Effector memory CD8-positive, alpha-beta T cell (primary cell): ENCODE measurements at places on chromosomes 6 and 20.

DNA sequence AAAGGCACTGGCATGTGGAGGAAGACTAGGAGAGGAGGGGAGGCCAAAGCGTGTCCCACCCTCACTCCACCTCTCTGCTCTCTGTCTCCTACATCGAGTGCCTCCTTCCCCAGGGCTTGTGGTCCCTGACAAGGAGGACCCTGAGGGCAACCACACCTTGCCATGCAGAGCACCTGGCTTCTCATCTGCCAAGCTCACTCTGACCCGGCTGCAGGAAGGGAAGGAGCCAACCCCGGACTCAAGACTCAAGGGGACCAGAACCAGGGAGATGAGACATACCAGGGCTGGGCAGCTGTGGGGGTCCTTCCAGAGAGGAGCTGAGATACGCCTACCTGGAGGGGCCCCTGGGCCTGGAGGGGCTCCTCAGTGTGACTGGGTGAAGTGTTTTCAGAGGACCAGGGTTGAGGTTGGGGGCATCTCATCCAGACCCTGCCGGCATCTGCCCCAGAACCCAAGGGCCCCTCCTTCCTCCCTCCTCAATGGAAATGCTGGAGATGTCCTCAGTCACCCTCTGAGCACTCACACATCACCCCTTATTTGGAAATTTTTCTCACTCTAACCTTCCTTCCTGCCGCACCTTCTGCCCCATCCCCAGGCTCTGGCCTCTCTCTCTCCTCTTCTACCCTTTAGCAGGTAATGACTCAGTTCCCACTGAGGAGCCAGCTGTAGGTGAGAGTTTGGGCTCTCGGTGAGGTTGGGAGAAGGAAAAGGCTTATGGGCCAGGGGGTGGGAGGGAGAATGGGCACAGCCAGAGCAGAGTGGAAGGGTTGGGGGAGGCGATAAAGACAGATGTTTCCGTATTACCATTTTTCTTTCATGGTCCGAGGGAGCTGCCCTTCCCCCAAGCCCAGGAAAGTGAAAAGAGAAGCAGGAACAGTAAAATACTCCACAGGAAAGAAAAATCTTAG lies 32.0 kb upstream of the POU5F1 start:
- no peak for DNase-seq

DNA sequence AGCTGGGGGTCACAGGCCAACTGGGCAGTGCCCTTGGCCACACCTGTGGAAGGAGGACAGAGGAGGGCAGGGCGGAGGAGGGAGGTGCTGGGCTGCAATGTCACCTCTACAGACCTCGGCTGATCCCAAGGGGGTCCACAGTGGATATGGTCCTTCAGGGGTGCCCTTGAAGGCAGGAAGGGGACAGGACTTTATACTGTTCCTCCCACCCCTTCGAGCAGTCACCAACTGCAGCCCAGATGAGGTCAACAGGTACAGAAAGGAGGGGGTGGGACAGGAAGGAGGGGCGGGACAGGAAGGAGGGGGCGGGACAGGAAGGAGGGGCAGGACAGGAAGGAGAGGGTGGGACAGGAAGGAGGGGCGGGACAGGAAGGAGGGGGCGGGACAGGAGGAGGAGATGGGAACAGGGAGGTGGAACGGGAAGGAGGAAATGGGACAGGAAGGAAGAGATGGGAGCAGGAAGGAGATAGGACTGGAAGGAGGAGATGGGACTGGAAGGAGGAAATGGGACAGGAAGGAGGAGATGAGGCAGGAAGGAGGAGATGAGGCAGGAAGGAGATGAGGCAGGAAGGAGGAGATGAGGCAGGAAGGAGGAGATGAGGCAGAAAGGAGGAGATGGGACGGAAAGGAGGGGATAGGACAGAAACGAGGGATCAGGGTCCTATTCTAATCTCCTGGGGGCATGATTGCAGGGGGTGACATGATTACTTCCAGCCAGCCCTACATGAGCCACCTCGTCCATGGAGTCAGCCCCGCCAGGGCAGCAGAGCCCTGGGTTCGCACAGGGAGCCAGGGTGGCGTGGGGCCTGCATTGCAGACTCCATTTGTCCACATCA lies 19.4 kb upstream of the MRGBP start:
- peak; percentile 27 for DNase-seq

DNA sequence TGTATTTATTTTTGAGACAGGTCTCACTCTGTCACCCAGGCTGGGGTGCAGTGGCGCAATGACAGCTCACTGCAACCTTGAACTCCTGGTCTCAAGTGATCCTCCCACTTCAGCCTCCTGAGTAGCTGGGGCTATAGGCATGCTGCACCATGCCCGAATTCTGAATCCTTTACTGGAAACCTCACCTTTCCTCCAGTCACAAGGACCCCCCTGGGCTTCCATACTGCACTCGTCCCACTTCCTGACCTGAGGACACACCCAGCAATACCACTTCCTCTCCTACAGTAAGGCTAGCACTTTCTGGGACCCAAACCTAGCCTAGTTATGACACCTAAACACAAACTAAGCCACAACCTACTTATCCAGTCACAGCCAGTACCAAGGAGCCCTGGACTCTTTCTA lies 68.2 kb downstream of the FAM217A start:
- DNase-seq, result no peak

DNA sequence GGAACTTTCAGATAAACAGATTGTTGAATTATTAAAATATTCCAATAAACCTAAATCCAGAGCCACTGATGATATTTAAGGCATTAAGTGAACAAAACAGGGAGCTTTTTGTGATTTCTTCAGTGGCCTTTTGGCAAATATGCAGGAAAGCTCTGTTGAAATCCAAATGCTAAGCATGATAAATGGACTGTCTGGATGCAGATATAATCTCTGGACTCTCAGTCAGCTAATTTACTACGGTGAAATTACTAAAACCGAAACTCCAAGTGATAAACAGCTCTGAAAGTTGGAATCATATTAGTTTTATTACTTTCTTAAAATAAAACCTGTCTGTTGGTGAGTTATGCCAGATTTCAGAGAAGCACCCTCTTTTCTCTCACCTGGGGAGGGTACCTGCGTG lies 120.3 kb downstream of the IMPG1 start:
- DNase-seq, result no peak

DNA sequence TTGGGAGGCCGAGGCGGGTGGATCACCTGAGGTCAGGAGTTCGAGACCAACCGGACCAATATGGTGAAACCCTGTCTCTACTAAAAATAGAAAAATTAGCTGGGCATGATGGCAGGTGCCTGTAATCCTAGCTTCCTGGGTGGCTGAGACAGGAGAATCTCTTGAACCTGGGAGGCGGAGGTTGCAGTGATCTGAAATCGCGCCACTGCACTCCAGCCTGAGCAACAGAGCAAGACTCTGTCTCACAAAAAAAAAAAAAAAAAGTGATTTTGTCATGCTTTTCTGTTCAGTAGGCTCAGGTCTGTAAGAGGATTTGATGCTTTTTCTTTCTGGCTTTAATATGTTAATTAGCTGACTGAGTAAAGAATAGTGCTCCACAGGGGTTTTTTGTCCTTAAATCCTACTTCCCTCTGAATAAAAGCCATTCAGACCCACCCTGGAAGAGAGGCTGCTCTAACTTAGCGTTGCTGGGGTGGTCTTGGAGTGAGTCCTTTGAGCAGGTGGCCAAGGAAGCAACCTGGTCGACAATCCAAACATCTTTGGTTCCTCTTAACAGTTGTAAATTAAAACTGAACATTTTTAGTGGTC lies 19.0 kb downstream of the MCM8 start:
- DNase-seq, result no peak

DNA sequence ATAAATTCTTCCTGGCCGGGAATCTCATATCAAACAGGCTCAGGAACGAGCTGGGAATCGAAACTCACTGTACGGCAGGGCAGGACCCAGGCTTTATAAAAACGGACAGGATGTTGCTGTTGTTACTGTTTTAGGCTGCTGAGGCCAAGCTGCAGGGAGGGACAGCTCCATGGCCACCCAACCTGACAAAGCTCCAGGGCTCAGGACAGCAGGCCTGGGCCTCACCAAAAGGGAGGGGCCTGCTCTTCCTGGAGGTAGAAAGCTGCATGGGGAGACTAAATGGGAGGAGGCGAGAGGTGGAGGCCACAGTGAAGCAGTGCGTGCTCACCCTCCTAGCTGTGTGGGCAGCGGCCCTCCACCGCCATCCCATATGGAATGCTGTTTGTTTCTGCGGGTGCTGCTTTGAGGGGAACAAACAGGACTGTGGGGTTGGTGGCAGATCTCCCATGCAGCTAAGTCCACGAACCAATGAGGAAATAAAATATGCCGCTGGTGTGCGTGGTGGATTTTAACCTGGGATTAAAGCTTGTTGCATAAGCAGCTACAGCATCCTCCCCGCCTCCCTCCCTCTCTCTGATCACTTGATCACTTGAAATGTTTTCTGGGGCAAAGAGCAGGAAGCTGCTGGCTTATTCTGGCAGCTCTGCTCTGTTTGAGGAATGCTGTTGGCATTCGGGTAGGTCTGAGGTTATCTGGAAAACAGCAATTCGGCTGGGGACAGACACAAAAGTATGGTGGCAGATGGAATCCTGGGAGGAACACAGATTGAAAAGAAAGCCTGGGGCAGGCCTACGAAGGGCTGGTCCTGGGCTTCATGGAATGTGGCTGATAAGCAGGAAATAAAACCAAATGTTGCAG lies 2.4 kb upstream of the ZMYND8 start:
- DNase-seq, result no peak

DNA sequence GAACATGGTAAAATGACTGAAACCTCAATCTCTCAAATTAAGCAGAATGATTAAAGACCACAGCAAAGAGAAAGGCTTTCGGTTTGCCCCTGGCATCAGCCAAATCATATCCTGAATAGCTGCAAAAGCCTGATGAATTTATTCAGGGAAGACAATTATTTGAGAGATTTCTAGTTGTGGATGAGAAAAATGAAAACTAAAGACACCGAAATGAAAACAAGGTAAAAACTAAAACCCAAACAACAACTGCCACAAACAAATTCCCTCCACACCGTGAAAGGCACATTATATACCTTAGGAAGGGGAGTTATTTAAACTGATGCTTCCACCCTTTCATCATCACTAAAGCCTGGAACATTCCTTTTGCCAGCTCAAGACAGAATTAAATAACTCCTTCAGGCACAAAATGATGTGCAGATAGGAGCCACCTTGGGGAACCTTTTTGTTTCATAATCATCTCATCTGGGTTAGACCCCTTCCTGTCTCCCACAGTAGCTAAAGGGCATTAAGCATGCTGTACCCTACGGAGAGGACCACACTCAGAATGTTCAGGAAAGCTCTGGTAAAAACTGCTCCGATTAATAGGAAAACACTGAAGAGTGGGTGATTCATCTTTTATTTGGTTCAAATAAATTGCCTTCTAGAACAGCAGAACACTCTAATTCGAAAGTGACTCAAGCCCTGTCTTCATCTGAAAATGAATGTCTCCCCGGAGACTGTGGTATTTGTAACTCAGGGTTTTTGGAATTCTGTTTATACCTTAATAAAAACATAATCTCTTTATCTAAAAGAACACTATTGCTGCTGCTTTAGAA lies 9.1 kb upstream of the ANKRD60 start:
- DNase-seq, result no peak

DNA sequence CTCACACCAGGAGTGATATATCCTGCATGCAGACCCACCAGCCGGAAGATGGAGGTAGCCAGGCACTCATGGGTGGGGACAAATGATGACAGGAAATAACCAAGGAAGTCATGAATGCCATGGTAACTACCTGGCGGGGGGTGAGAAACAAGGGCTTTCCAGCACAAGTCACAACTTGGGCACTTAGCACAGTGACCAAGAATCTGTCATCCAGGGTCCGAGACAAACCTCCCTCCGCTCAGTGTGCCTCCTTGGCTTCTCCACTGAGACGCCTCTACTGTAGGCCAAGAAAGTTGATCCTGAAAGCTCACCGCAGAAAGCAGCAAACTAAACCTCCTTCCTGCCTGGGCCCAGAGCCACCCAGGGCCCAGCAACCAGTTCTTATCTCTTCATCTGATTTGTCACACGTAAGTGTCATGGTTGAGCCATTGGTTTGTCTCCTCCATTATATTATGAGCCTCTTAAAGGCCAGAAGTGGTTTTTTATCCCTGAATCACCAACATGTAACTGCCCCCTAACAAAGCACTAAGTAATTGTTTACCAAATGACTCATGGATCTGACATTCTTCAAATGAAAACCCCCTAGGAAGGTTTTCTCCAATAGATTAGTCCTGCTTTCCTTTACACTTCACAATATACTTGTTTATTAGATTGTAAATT lies 84.3 kb upstream of the TAB2 start:
- DNase-seq, result no peak

DNA sequence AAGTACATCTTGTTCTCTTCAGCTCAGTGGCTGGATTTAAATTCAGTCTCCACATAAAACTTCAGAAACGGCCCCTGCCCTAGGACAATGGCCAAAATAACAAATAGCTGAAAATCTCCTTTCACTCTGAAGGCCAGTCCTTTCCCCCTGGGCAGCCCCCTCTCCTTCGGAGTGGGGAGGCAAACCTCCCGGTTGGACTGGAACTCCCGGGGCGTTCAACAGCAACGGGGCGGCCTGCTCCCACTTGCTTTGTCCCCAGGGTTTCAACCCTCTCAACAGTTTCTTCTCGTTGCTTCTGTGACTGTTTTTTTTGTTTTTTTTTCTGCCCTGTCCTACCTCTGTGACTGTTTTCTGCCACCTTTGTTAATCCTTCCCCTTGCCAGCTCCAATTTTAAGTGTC lies 102.6 kb upstream of the DUSP22 start:
- no peak for DNase-seq

GRCh38 chr6:18527836-18528743 lies 140.9 kb downstream of the RNF144B start:
- no peak for DNase-seq

- no peak for DNase-seq
Observed at GRCh38 chr6:5246141-5247097, 14.3 kb downstream of the LYRM4 start.

GRCh38 chr6:144377586-144378210 lies 92.6 kb downstream of the UTRN start:
- DNase-seq, result no peak
